ENCODE measurements at places on chromosomes 13 and 19. TPM values are rescaled to one million over a fixed set of nuclear protein-coding genes. Genes with fewer than 3 reads are reported as not detected.

DNA sequence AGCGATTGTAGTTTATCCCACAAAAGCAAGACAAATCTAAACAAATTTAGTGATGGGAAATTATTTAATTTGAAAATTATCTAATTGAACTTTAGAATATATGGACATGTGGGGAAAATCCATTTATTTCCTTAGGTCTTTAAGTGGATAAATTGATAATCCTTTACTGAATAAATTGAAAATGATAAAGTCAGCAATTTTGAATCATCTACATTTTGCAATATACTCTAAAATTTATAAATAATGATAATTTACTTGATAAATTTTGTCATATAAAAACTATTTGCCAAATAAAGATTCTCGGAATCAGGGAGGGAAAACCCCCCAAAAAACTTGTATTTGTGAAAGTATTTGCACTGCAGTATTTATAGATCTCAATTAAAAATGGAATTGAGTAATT lies 875.3 kb upstream of the SLITRK5 start:
- H3K4me1 ChIP-seq, result no peaks in the 10 kb centered on the region
- no peak overlapping the region for H3K4me3 ChIP-seq
- no peaks in the 10 kb centered on the region for H3K27me3 ChIP-seq
- H3K36me3 ChIP-seq, result no peaks in the 10 kb centered on the region

- no peak overlapping the region for H3K4me3 ChIP-seq
- DNase-seq, result no peak
- no peaks in the 10 kb centered on the region for H3K27me3 ChIP-seq
- no peaks in the 10 kb centered on the region for H3K36me3 ChIP-seq
Observed at GRCh38 chr13:97878431-97879375, 74.8 kb upstream of the IPO5 start.

GRCh38 chr19:756821-757688 lies 6.1 kb downstream of the MISP start:
- H3K27me3 ChIP-seq, result no peaks in the 10 kb centered on the region
- DNase-seq, result no peak
- H3K27ac ChIP-seq, result no peak overlapping the region
- peaks cover 4% of the 10 kb centered on the region for H3K4me1 ChIP-seq
- H3K4me3 ChIP-seq, result no peak overlapping the region
- no peaks in the 10 kb centered on the region for H3K36me3 ChIP-seq

Gene NALCN
- total RNA-seq, result 1.8 TPM

DNA sequence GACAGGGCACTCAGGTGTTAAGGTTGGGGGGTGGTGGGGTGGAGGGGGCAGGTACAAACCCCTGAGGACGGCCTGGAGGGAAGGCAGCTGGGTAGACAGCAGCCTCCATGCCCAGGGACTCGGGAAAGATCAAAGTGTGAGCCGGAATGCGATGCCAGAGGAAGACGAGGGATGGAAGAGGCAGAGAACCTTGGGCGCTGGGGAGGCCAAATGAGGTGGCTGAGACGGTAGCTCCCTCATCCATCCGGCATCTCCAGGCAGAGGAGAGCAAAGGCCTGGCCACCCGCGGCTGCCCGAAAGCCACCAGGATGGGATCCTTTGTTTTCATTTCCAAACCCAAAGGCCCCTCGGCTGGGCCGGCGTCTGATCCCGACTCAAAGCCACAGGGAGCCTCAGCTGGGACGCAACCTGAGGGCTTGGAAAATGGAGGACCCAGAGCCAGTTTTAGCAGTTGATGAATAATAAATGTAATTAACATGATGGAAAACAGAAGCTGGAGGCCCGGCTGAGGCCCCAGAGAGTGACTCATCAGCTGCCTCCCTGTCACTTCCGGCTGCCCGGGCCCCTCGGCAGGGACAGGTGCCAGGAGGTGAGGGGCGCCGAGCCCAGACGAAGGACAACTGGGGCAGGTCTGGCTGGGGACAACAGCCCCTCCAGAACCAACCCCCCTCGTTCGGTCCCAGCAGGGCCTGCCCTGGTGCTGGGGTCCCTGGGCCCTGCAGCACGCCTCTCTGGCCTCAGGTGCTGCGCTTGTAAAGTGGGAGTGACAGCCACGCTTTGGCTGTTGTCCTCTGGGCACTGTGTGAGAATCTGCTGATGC lies 61.6 kb downstream of the CEBPG start:
- no peaks in the 10 kb centered on the region for H3K36me3 ChIP-seq
- no peak overlapping the region for H3K27ac ChIP-seq
- no peak overlapping the region for H3K4me3 ChIP-seq

GRCh38 chr13:80884056-80884785 lies 543.3 kb upstream of the SPRY2 start:
- no peaks in the 10 kb centered on the region for H3K36me3 ChIP-seq
- H3K27ac ChIP-seq, result no peak overlapping the region
- no peak for DNase-seq
- H3K4me1 ChIP-seq, result no peaks in the 10 kb centered on the region
- no peak overlapping the region for H3K4me3 ChIP-seq

Gene CDC42EP5
- 0.89 TPM for total RNA-seq

DNA sequence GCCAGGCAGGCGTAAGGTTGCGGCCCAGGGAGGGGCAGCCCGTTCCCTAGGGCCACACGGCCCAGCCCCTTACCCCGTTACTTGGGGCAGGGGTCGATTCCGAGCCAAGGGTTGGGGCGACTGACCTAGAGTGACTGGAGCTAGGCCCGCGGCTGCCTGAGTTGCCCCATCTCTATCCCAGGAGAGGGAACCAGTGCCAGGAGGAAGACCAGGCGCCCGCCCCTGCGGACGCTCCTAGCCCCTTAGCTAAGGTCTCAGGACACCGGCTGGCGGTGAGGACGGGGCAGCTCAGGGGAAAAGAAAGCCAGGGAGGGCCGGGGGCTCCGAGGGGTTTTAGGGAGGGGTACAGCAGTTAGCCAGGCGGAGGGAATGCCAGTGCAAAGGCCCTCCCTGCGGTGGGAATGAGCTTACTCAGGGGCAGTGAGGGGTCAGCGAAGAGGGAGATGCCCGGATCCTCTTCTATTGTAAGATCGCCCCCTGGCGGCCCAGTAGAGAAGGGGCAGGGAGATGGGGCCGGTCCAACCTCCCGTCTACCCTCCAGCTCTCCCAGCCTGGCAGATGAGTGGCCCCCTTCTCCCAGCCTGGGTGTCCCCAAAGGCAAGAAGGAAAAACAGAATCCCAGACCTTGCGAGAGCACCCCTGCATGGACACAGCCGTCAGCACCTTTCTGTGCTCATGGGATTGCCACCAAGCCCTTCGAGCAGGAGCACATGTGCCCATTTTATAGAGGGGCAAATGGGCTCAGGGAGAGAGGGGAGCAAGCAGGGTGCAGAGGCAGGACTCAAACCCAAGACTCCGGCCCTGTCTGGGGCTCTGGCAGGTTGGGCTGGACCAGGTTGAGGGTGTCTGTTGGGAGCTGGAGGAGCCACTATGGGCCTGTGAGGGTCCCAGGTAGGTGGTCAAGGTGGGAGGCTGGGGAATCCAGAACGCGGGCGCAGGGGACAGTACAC lies 16.3 kb downstream of the CILP2 start:
- H3K4me1 ChIP-seq, result peaks cover 7% of the 10 kb centered on the region
- H3K27me3 ChIP-seq, result peaks cover 4% of the 10 kb centered on the region
- peak; percentile 65 for DNase-seq
- H3K36me3 ChIP-seq, result no peaks in the 10 kb centered on the region
- no peak overlapping the region for H3K27ac ChIP-seq

DNA sequence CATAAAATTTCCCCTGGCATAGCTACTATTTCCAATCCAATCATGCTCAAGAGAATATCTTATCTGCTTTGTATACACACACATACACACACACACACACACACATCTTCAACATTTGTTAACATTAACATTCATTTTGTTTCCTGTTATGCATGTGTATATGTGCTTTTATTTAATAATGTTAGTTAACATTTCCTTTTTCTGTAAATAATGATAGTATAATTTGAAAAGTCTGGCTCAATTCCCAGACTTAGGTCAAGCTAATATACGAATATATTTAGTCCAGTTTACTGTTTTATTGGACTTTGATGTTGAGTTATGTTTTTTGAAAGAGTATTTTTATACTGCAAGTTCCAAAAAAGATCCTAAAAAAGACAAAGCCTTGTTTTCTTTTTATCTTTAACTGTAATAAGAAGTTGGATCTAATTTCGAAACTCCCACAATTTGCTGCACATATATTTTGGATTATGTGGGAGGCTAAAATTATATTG lies 1072.4 kb downstream of the EFNB2 start:
- DNase-seq, result peak; percentile 60
- H3K27me3 ChIP-seq, result no peaks in the 10 kb centered on the region

- no peak for DNase-seq
- H3K4me1 ChIP-seq, result no peaks in the 10 kb centered on the region
- no peaks in the 10 kb centered on the region for H3K27me3 ChIP-seq
- no peak overlapping the region for H3K4me3 ChIP-seq
- no peaks in the 10 kb centered on the region for H3K36me3 ChIP-seq
Observed at GRCh38 chr13:61029064-61029463, 386.6 kb downstream of the PCDH20 start.

Gene CYSLTR2
- total RNA-seq, result not detected

DNA sequence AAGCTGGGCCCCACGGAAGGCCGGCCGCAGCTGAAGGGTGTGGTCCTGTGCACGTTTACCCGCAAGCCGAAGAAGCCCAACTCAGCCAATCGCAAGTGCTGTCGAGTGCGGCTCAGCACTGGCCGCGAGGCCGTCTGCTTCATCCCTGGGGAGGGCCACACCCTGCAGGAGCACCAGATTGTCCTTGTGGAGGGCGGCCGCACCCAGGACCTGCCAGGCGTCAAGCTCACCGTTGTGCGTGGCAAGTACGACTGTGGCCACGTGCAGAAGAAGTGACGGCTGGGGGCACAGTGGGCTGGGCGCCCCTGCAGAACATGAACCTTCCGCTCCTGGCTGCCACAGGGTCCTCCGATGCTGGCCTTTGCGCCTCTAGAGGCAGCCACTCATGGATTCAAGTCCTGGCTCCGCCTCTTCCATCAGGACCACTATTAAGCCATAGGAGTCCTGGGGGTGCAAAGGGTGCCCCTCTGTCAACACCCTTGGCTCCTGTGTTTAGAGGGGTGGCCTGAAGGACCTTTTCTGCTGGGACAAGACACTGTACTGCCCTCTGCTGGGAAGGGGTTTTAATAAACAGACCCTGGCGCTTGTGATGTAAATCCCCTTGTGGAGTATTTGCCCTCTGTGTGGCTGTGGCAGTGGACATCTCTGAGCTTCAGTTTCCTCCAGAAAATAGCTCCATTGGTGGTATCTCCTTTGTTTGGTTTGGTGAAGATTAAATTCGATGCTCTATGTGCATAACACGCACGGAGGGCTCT lies 1.9 kb downstream of the MRPS12 start:
- H3K4me3 ChIP-seq, result peak overlapping the region; percentile 15
- H3K27me3 ChIP-seq, result no peaks in the 10 kb centered on the region
- H3K27ac ChIP-seq, result no peak overlapping the region
- H3K4me1 ChIP-seq, result peaks cover 28% of the 10 kb centered on the region
- no peak for DNase-seq

- no peak for DNase-seq
- H3K36me3 ChIP-seq, result peaks cover 15% of the 10 kb centered on the region
- H3K4me1 ChIP-seq, result peaks cover 53% of the 10 kb centered on the region
- H3K27ac ChIP-seq, result peak overlapping the region; percentile 92
Observed at GRCh38 chr19:18590273-18591272, 2.0 kb downstream of the REX1BD start.

DNA sequence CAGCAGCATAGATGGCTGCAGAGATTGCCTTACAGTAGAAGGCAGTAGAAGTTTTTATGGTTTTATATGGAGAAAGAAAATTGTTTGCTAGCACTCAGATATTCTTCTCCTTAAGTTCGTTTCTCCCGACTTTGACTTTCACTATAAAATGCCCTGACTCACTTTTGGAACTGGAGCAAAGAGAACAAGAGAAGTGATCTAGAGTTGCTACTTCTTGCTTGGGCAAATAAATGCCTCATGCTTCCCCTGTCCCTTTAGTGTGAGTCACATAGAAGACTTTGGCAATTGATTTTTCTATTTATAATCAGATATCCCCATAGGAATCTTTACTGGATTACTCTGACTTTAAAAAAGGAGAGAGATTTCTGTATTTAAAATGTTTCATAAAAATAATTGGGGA lies 46.9 kb downstream of the ITGBL1 start:
- no peaks in the 10 kb centered on the region for H3K36me3 ChIP-seq
- H3K27me3 ChIP-seq, result no peaks in the 10 kb centered on the region
- H3K27ac ChIP-seq, result no peak overlapping the region
- H3K4me1 ChIP-seq, result no peaks in the 10 kb centered on the region
- H3K4me3 ChIP-seq, result no peak overlapping the region

DNA sequence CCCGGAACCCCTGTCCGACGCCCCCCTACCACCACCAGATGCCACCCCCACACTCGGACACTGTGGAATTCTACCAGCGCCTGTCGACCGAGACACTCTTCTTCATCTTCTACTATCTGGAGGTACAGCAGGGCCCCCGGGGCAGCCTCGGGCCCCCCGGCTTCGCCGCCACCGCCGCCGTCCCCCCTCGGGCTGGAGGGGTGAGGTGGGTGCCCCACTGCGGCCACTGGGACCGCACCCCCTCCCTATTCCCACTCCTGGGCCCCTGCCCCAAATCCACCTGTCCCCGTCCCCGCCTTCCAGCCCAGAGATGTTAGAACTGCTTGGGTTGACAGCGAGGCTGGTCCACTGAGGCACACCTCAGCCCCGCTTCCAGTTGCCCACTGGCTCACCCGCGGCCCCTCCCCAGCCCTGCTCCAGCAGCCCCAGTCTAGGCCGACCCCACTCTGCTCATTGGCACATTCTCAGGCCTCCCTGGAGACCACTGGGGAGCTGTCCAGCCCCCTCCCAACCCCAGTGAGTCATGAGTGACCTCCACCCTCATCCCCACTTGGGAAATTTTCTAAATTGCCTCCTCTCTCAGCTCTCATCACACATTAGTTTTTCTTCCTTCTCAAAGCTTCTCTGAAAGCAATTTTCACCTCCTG lies 6.5 kb downstream of the LENG1 start:
- H3K27me3 ChIP-seq, result no peaks in the 10 kb centered on the region
- H3K36me3 ChIP-seq, result peaks cover 100% of the 10 kb centered on the region
- no peak overlapping the region for H3K27ac ChIP-seq
- DNase-seq, result no peak
- no peak overlapping the region for H3K4me3 ChIP-seq

DNA sequence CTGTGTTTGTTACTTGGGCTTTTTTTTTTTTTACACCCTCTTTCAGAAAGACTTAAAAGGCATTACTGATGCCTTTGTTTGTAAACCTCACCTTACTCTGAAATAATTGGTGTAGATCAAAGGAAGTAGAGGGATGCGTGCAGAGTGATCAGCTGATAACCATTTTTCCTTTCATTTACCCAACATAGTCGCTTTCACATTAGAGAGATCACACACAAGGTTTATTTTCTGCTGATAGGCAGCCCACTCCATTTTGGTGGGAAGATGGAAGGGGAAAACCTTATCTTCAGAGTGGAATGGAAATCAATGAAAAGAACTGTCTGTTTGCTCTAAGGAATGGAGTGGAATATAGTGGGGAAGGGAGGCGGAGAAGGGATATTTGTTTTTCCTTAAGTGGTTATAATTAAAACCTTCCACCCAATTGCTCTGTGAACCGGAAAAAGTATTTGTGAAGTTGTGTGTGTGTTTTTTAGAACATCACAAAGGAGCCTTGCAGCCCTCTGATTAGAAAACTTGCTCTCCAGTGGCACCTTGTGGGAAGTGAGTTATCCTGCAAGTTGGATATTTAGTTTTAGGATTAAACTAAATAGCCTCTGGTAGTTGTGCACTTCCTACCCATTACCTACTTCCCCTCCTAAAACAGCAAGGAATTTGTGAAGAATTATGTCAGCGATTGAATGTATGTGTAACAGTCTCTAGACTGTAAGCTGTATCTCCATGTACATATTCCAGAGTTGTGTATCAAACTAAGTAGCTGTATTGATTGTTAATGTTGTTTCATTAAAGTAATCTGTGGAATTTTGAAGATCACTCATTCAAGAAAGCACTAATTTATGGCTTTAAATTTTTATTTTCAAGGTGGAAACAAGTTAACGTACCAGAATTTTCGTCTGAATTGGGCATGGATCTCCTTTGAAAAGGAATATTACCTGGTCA lies 76.8 kb downstream of the FREM2 start:
- H3K4me1 ChIP-seq, result no peaks in the 10 kb centered on the region
- H3K36me3 ChIP-seq, result no peaks in the 10 kb centered on the region
- no peak overlapping the region for H3K27ac ChIP-seq
- no peak overlapping the region for H3K4me3 ChIP-seq
- no peaks in the 10 kb centered on the region for H3K27me3 ChIP-seq
